Osteoblast (primary cell): ENCODE measurements at places on chromosomes 2 and 18. TPM values are rescaled to one million over a fixed set of nuclear protein-coding genes. Genes with fewer than 3 reads are reported as not detected.

DNA sequence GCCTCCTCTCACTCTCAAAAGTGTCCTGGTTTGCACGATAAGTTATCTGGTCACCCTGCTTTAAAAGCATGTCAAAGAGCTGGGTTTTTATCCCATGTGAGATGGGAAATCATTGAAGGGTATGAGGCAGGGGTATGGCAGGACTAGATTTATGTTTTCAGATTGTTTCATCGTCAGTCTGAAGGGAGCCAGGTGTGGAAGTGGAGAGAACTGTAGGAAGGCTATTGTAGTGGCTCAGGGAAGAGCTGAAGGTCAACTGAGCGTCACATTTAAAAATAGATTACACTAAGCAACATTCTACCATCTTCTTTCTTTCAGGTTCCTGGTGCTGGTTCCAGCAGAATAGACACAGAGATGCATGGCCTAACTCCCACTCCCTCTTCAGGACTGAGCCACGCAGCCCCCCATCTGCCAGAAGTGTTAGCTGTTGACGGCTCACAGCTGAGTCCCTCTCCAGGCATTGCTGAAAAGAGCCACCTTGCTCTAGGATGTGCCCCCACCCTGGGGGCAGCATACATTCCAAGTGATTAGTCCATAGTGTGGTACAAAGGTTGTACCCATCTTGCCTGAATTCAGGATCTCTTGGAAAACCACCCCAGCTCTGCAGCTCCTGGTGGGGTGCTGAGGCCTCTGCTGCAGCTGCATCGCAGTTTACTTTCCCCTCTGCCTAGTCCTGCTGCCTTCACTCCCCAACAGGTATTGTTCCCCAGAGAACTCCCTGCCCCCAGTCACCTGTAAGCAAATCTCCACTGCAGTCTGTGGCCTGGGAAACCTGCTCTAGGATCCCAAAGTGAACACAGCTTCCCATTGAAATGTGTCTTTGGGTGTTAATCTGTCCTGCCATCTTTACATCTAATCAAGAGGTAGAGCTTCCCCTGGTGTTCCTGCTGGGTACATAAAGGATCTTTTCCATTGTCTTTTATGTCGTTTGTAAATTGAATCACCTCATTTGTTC lies 79.5 kb upstream of the KLF7 start:
- DNase-seq, result no peak

DNA sequence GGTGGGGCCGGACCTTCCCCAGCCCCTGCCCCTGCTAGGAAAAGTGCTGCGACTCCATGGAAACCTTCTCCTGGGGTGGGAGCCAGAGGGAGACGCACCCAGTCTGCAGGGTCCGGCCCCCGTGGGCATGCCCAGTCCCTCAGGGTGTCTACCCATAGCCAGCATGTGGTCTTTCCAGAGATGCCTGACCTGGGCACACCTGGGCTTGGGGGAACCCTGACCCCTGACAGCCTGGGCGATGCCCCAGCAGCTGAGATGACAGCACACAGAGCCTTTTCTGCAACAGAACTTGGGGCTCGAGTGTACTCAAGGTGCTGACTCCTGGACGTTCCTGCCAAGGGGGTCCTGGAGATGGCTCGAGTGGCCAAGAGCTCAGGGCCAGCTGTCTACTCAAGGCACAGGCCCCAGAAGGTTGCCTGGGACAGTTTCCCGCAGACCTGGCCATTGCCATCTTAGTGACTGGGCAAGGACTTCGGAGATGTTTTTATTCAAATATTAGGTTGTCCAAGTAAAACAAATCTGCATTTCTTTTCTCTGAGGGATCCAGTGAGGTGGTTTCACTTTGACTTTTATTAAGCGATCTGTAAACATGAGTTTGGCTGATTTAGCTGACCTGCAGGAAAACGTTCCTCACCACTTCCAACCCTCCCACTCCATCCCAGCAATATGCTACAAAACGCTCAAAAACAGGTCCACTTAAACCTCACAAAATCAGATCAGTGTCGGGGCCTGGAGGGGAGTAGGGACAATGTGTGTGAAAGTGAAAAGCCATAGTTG lies 228.0 kb downstream of the EIPR1 start:
- DNase-seq, result no peak

DNA sequence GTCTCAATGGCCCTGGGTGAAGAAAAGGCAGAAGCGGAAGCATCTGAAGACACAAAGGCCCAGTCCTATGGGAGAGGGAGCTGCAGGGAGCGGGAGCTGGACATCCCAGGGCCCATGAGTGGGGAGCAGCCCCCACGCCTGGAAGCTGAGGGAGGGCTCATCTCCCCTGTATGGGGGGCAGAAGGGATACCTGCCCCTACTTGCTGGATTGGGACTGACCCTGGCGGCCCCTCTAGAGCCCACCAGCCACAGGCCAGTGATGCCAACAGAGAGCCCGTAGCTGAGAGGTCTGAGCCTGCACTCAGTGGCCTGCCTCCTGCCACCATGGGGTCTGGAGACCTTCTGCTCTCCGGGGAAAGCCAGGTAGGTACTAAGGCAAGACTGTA lies 13.2 kb downstream of the CEP68 start:
- DNase-seq, result no peak

- no peak for DNase-seq
Measured at GRCh38 chr18:45611943-45612342, 3.3 kb upstream of the SLC14A2 start.

SIX2 gene
- 14.8 and 15.9 TPM in 2 replicates for total RNA-seq
